ENCODE measurements at places on chromosomes 3 and 15.

DNA sequence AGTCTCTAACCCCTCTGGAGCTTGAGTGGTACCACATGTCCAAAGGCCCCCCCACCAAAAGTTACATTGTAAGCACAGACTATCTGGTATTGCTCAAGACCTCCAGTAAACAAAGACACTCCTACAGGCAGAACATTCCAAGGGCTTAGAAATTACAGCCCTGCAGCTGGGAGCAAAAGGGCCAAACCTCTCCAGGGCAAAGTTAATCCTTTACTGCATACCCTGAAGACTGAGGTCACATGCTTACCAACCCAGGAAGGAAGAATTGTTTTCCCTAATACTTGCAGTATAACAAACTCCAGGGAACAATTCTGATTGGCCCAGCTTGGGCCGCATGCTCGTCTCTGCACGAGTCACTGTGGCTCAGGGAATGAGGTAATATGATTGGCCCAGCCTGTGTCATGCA, 266.1 kb upstream of the NR2F2 start:
- DNase-seq: no peak

DNA sequence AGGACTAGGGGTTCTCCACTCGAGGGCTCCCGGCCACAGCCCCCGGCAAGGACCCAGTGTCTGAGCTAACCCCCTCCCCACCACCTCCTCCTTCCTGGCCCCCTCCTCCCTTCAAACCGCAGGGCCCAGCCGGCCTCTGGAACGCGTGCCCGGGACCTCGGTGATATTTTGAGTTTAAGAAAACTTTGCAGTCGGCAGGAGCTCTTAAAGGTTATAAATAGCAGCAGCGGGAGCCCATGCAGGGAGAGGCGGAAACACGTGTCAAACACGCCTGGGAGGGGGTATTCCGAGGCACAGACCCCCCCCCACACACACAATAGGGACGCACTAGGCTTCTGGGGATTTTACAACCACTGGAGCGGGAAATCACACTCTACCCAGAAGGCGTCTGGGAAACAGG, 3.1 kb upstream of the PTH1R start:
- DNase-seq: no peak

- no peak for DNase-seq
Measured at GRCh38 chr3:167467848-167468611, 5.8 kb downstream of the SERPINI2 start.

GRCh38 chr3:32347343-32348125, 44.1 kb upstream of the CMTM7 start:
- DNase-seq: no peak

- DNase-seq: no peak
Measured at GRCh38 chr3:160097478-160097877, 108.8 kb downstream of the IL12A start.

GRCh38 chr3:72696815-72697214, 151.4 kb downstream of the SHQ1 start:
- DNase-seq: no peak

DNA sequence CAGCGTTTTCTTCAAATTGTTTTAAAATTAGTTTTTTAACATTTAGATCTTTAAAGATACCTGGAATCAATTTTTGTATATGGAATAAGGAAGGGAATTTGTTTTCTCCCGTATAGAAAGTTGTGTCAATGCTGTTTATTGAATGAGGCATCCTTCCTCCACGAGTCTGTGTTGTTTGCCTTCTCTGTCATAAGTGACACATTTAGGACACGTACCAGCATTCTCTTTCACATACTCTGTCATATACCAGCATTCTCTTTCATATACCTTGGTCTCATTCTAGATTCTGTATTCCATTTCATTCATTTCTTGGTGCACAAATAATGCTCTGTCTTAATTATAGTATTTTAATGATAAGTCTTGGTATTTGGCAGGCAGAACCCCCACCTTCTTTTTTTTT, 10.3 kb downstream of the ATP11B start:
- no peak for DNase-seq

DNA sequence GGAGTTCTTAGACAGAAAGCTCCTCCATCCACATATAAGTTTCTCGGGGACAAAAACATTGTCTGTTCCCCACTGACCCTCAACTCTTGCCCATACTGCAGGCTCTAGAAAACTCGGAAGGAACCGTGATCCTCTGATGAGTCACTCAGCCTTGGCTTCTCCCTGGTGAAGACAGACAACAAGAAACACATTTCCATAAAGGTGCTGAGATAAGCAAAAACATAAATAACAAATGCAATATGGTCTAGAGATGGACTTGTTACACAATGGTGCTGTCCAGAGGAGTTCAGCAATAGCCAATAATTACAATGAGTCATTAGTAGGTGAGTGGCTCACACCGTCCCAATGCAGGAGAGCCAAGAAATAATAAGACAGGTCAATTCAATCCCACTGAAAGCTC, 43.7 kb downstream of the MAGI1 start:
- no peak for DNase-seq

GRCh38 chr3:53763353-53763752, 82.9 kb downstream of the CHDH start:
- DNase-seq: no peak

DNA sequence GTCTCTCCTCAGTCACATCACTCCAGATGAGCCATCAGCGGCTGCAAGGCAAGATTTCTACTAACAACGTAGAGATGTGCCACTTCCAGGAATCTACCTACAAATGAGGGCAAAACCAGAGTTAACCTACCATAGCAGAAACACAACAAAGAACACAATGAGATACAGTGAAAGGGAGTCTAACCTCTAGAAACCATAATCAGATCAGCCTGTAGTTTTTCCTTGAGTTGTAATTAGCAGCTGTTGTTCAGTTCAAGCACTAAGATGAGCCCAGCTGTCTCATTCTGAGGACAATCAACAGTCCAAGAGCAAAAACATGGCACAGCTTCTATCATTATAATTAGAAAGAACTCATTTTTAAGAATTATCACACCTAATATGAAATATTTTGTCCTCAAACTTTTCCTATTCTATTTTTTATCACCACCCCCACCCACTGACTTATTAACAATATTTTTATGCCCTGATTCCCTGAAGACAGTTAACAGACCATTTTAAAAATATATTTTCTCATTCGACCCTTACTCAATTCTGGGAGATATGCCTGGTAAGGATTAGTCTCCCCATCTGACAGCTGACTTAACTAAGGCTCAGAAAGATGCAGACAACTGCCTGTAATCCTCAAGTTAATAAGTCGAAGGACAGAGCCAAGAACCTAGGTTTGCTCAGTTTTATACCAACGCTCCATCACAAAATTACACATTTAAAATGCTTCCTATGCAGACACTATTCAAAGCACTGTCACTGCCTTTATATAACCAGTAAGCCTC, 50.1 kb downstream of the MAGI1 start:
- no peak for DNase-seq

DNA sequence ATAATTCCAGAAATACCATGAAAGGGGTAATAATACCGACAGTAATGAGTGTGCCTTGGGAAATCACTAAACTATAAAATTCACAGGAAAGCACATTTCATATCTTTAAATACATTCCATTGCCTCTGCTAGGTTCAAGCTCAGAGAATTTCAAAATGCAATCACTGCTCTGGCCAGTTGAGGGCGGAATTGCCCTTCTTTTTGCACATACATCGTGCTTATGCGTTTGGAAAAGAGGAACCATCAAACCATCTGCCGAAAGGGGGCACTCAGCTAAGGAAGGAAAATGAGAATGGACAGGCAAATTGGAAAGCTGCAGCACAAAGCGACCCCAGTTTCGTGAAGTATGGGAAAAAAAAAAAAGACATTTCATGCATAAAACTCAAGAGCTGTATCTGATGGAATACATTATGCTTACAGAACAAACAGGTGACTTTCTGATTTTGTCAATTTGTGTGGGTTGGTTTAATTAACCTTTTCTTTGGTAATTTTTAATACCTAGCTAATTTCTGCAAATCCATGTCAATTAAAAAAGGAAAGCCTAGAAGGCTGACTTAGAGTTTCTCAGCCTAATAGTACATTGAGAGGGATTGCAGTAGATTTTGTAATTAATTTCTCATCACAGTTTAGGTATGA, 61.4 kb downstream of the TUSC7 start:
- DNase-seq: peak; percentile 11

DNA sequence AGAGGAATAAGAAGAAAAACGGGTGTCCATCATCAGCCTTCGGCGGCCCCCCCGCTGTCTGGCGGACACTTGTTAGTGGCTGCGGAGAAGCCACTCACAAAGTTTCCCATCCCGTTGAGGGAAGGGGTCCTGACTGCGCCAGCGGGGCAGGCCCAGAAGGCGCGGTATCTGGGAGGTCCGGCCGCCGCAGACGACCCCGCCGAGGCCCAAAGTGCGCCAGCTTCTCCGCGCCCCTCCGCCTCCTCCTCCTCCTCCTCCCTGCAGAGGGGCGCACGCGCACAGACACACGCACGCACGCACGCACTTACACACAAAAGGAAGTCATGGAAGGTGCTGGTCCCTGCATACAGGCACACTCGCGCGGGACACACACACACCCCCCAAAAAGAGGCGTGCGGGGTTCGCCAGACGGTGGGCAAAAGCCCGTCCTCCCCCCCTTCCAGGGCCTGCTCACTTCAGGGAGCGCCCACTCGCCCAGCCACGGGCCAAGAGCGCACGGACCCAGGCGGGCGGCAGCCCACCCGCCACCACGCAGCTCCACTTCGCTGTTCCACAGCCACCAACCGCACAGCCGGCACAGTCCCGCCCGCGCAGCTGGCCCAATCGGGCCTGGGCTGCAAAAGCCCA, 18.0 kb downstream of the ZNF148 start:
- DNase-seq: no peak

DNA sequence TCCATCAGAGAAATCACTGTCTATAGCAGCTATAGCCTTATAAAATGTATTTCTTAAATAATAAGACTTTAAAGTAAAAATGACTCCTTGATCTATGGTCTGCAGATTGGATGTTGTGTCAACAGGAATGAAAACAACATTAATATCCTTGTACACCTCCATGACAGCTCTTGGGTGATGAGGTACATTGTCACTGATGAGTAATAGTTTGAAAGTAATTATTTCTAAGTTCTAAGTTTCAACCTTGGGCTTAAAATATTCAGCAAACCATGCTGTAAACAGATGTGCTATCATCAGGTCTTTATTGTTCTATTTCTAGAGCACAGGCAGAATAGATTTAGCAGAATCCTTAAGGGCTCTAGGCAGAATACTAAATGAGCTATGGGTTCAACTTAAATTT, 568.2 kb upstream of the BCHE start:
- DNase-seq: no peak

DNA sequence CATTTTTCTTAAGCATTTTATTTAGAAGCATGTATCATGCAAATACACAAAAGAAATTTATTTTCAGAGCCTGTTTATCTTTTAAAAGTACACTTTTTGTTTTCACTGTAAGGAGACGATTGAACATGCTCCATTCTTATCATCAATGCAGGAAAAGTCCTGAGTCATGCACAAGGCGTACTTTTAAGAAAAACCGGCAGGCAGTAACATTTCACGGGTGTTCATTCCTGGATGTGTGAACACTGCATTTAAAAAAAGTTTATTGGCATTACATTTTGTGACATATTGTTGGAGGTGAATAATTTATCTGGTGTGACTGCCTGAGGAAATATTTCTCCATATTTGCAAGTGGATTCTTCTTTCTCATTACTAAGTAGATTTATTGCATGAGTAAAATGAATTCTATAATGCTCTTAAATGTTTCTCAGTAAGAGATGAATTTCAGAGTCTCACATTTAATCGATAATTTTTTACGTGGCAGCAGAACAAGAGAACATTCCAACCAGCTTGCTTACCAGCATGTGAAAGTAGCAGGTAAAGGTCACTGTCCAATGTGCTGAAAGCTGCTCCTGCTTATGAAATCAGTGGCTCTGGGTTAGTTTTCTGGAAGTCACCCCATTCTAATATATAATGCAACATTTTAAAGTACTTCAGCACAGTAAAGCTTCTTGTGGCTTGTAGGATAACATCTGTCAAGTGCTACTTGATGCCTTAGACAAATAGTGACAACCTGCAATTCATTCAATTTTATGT, 87.0 kb downstream of the SV2B start:
- DNase-seq: no peak

DNA sequence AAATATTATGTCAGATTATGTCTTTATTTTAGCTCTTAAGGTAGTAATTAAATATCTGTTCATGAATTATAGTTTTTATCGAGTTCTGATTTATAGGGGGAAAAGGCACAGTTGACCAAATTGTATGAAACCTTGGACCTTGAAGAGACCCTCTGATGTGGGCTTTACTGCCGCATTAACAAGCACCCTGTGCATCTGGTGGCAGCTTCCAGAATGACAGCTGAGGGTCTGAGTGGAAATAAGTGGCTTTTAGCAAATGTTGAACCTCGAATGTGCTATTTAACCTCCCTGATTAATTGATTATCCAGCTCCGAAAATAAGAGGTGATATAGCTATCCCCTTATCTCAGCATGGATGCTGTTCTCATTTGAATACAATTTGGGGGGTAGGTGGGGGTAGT, 87.0 kb downstream of the TMEM108 start:
- no peak for DNase-seq

DNA sequence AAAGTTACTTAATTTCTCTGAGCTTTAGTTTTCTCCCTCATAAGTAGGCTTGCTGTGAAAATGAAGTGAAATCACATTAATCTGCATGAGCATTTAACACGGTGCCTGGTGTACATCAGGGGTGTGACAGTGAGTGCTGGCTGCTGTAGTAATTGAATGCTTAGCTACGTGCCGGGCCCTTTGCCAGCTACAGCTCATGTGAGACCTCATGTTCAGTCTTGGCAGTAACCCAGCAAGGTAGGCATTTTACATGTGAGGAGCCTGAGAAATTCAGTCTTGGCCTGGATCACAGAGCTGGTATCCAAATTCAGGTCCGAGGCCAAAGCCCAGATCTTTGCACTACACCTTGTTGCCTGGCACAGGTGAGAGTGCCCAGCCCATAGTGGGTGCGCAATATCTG, 9.1 kb downstream of the GHRL start:
- no peak for DNase-seq

- no peak for DNase-seq
Measured at GRCh38 chr3:45135959-45136358, 10.2 kb downstream of the CDCP1 start.

GRCh38 chr3:152123457-152123856, 145.3 kb upstream of the MBNL1 start:
- DNase-seq: no peak

DNA sequence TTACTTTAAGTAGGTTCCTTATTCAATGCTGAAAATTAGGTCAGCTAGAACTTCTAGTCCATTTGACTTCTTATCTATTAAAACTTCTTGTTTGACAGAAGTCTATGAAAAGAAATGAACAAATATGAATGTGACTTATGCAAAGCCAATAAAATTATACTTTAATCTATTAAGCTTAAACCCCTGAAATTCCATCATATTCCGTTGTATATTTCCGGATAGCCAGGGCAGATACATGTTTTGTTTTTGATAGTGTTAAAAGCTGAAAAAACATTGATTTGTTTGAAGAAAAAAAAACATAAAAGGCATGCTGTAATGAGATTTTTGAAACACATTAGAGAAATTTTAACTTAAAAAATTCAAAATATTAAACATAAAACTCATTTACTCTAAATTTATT, 667.2 kb upstream of the NAALADL2 start:
- no peak for DNase-seq
